Right cardiac atrium (tissue), 5 donors: ENCODE measurements at places on chromosomes 11 and 22. TPM values are rescaled to one million over a fixed set of nuclear protein-coding genes. Genes with fewer than 3 reads are reported as not detected.

The OR6A2 gene
- polyA plus RNA-seq: not detected

The CALCA gene
- 0.20 TPM for polyA plus RNA-seq

The OR52N4 gene
- not detected for polyA plus RNA-seq

The GAL3ST3 gene
- 8.9 TPM for polyA plus RNA-seq

The CTSF gene
- 56.0 TPM for polyA plus RNA-seq

The TREH gene
- 1.2 TPM for polyA plus RNA-seq

The NAALAD2 gene
- 2.0 TPM for polyA plus RNA-seq

The PHLDA2 gene
- 2.0 TPM for polyA plus RNA-seq

The GGTLC3 gene
- polyA plus RNA-seq: not detected

The POLR2F gene
- 159 TPM for polyA plus RNA-seq

The BANF1 gene
- polyA plus RNA-seq: 274 TPM
